ENCODE measurements at places on chromosomes 12 and 14. TPM values are rescaled to one million over a fixed set of nuclear protein-coding genes. Genes with fewer than 3 reads are reported as not detected.
A peak's percentile ranks its signal among the peaks of the same experiment; 100 is the strongest.

GRCh38 chr14:29576927-29577326, 350.7 kb downstream of the PRKD1 start:
- no peak for ATAC-seq

DNA sequence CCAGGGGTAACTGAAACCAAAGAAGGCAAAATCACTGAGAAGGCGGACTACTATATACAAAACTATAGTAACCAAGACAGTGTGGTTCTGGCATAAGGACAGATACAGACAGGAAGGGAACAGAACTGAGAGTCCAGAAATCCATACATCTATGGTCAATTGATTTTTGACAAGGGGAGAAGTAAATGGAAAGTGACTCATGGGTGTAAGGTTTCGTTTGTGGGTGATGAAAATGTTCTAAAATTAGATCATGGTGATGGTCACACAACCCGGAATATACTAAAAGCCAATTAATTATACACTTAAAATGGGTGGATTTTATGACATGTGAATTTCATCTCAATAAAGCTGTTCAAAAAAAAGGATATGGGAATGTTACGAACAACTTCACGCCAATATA, 18.7 kb downstream of the ANGEL1 start:
- ATAC-seq: no peak

GPR135 gene
- total RNA-seq: 5.0 TPM

CCDC88C gene
- total RNA-seq: 2.0 TPM

UBE2N gene
- 44.4 TPM for total RNA-seq

DNA sequence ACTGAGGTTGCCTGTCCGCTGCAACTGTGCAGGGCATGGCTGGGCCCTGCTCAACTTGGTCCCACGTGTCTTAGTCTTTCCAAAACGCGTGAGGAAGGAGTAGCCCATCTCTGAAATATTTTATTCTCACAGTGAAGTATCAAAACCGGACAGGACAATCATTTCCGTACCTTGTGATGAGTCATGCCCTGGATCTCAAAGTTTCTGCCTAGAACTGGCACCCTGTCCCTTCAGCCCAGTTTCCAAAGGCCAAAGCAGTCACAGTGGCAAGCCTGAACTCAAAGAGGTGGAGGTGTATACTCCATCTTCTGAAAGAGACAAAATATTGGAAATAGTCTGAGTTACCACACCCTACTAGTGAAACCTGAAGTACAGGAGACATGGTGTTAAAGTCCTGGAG, 28.5 kb upstream of the SRGAP1 start:
- no peak for ATAC-seq

OTOGL gene
- 0.47 TPM for total RNA-seq

DNA sequence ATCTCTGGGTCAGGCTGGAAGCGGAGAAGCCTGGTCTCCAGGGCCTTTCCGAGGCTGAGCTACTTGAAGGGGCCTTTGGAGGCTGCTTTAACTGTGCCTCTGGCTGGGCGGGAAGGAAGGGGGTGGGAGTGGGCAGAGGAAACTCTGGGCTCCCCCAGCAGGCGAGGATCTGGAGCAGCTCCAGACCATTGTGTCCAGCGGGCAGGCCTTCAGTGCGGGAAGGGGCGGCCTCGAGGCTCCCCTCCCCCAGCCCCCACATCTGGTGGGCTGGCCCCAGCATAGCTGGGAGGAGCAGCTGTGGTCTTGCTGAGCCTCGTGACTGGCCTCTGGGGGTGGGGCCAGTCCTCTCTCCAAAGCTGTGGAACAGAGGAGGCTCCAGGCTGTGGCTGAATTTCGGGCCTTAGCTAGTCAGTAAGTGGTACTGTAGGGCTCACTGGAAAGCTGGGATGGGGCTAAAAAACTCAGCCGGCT, 3.4 kb downstream of the TAMALIN start:
- ATAC-seq: peak; percentile 74

DNA sequence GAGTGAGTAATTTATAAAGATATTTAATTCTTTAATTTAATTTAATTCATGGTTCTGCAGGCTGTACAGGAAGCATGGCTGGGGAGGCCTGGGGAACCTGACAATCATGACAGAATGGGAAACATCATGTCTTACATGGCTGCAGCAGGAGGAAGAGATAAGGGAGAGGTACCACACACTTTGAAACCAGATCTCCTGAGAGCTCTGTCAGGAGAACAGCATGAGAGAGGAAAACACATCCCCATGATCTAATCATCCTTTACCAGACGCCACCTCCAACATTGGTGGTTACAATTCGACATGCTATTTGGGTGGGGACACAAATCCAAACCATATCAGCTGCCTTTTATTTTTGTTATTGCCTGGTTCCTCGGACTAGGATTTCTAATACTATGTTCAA, 928.6 kb downstream of the TMEM121 start:
- ATAC-seq: no peak

DNA sequence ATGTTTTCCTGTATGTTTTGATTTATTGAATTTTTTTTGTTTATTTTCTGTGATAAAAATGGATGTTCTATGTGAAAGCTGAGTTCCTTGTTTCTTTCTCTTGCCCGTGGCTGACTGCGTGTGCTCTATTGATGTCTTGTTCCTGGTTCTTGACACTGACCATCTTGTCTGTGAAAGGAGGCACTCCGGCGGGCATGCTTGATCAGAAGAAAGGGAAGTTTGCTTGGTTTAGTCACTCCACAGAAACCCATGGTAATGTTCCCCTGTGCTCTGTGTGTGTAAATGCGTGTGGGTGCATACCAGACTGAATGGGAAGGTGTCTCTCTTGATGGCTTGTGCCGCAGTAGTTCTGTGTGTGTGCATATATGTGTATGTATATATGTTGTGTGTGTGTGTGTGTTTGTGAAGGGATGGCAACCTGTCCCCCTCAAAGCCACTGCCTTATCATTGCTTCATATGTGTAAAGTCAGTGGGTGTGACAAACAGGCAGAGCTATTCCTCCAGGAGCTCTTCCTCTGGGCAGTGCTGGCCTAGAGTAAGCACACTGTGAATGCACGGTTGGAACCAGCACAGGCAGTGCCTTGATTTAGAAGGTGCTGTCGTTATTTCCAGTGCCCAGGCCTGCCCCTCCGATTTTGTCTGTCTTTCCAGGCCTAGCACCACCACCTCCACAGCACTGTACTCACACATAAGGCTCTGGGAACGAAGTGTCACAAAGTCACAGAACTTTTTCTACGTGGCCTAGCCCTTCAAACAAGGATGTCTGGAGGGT, 247.3 kb upstream of the FKBP4 start:
- no peak for ATAC-seq

GRCh38 chr14:90019824-90020523, 41.8 kb upstream of the KCNK13 start:
- no peak for ATAC-seq

All from gastroesophageal sphincter (tissue), 4 donors.